Vagina (tissue), 2 donors: ENCODE measurements at places on chromosomes 5 and 9. TPM values are rescaled to one million over a fixed set of nuclear protein-coding genes. Genes with fewer than 3 reads are reported as not detected.

KIAA1958 gene
- 12.0 TPM for total RNA-seq

GRCh38 chr5:173443971-173444370 is 115.8 kb upstream of the STC2 start:
- no peak overlapping the region for H3K4me3 ChIP-seq
- no peak for DNase-seq
- no peak overlapping the region for H3K27ac ChIP-seq
- H3K36me3 ChIP-seq = no peaks in the 10 kb centered on the region

DNA sequence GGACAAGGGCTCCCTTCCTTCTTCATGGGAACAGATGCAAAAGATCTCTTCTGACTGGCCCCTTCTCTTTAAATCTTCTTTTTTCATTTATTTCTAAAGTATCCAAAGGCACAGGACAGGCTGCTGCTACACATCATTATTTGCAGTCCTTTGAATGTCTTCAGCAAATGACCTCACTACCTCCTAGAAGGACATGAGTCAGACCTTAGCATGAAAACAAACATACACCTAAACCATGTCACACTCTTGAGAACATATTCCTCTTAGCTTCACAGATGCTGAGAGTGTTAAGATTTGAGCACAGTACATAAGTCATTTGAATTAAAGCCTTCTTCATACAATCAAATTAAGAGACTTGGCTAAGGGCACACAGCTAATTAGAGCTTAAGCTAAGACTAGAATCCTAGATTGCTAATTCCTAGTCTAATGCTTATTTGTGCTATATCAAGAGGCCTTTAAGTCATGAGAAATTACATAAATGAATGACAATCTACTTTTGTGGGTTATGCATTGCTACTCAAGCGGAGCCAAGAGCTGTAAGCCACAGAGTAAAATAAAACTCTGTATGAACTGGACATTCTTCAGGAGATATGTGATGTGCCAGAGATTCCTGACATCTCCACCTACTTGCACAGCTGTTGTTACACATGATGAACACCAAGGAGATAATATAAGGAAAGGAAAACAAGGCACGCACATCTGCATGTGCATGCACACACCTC is 109.1 kb upstream of the PTGER4 start:
- no peak overlapping the region for H3K27ac ChIP-seq
- H3K27me3 ChIP-seq = no peaks in the 10 kb centered on the region
- no peak overlapping the region for H3K4me3 ChIP-seq
- no peak for DNase-seq
- H3K36me3 ChIP-seq = no peaks in the 10 kb centered on the region
- no peaks in the 10 kb centered on the region for H3K4me1 ChIP-seq

- no peaks in the 10 kb centered on the region for H3K27me3 ChIP-seq
- no peaks in the 10 kb centered on the region for H3K36me3 ChIP-seq
- DNase-seq = no peak
- no peak overlapping the region for H3K27ac ChIP-seq
- H3K4me1 ChIP-seq = peaks cover 6% of the 10 kb centered on the region
Observed at GRCh38 chr9:114621561-114621960, 10.5 kb downstream of the TMEM268 start.

IFNA2 gene
- total RNA-seq = not detected

SPATA31A3 gene
- total RNA-seq = not detected
